Fibroblast of skin of right biceps (primary cell): ENCODE measurements at places on chromosomes 2 and 18.

DNA sequence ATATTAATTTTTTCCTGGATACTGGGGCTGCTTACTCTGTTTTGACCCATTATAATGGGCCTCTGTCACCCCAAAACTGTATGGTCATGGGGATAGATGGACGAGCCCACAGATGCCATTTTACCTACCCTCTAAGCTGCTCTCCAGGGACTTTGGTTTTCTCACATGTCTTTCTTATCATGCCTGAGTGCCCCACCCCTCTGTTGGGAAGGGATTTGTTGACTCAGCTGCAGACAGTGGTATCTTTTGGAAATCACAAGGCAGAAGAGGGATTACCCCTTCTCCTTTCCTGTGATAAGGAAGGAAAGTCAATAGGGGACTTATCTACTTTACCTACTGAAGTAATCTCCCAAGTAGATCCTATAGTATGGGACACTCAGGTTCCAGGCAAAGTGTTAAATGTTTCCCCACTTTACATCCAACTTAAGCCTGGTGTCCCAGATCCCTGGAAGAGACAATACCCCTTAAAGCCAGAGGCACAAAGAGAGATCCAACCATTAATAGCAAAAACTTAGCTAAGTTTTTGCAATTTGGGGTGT lies 182.7 kb downstream of the RNF152 start:
- DNase-seq: no peak

DNA sequence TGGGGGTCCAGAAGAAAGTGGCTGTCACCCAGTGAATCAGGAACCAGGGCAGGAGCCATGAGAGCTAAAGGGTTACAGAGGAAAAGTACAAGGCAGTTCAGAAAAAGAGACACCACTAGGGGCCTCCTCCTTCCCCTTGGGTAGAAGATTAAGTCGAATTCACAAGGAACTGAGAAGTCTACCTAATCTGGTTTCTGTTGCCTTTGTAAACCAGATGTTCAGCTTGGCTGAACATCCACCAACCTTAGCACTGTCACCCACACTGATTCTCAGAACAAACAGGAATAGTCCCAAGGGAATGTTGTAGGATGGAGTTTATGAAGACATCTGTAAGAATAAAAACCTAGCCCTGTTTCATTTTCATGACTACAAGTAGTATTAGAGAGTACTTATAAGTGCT lies 90.4 kb upstream of the NOSTRIN start:
- no peak for DNase-seq

- DNase-seq: peak; percentile 75
Measured at GRCh38 chr2:173232956-173233744, 121.5 kb upstream of the CDCA7 start.

- DNase-seq: no peak
Measured at GRCh38 chr18:9637036-9637767, 22.8 kb upstream of the PPP4R1 start.
